ENCODE measurements at places on chromosomes 16 and 17.

- DNase-seq = no peak
These were observed 115.1 kb downstream of the PPM1E start for GRCh38 chr17:58870747-58871146.

GRCh38 chr16:77977339-77977738 lies 45.0 kb upstream of the CLEC3A start:
- no peak for DNase-seq

DNA sequence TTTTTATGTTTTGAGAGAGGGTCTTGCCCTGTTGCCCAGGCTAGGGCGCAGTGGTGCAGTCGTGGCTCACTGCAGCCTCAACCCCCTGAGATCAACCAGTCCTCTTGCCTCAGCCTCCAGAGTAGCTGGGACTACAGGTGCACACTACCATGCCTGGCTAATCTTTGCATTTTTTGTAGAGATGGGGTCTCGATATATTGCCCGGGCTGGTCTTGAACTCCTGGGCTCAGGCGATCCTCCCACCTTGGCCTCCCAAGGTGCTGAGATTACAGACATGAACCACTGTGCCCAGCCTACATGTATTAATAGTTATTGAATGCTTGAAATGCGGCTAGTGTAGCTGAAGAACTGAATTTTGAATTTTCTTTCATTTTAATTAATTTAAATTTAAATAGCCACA lies 12.2 kb downstream of the C1QTNF1 start:
- no peak for DNase-seq

GRCh38 chr16:17276010-17276530 lies 194.7 kb downstream of the XYLT1 start:
- no peak for DNase-seq

- no peak for DNase-seq
These were observed 97.1 kb upstream of the TMEM97 start for GRCh38 chr17:28221751-28222414.

DNA sequence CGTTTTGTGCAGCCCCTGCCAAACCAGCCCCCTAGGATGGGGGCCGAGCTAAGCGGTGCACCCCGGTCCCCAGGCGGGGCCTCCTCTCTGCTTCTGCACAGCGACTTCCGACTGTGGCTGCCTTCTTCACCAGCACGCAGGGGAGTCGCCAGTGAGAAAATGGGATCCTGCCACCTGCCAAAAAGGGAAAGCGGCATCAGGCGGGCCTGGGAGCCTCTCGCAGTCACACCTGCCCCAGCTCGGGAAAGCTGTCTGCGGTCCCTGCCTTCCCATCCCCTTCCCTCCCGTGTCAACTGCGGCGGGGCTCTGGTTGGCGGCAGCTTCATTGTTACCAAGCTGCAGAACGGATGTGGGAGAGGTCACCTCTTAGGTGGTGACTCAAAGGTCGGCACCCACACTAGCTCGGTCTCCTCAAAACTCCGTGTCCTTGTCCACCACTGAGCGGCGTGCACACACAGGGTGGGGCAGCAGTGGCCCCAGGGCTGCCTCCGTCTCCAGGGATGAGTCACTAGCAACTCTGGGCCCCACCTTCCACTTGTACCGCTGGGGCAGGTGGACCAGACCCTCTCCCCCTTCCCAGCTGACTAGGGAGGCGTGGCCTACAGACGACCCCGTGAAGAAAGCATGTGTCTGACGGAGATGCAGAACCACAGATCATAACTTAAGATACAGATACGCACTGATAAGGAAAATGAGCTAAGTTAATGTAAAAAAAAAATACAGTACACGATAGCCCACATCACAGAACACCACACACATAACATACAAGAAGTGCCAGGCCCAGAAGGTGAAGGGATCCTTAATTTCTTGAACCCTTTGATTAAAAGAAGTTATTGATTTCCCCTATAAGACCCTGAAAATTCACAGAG lies 1.5 kb upstream of the PCYT2 start:
- no peak for DNase-seq

DNA sequence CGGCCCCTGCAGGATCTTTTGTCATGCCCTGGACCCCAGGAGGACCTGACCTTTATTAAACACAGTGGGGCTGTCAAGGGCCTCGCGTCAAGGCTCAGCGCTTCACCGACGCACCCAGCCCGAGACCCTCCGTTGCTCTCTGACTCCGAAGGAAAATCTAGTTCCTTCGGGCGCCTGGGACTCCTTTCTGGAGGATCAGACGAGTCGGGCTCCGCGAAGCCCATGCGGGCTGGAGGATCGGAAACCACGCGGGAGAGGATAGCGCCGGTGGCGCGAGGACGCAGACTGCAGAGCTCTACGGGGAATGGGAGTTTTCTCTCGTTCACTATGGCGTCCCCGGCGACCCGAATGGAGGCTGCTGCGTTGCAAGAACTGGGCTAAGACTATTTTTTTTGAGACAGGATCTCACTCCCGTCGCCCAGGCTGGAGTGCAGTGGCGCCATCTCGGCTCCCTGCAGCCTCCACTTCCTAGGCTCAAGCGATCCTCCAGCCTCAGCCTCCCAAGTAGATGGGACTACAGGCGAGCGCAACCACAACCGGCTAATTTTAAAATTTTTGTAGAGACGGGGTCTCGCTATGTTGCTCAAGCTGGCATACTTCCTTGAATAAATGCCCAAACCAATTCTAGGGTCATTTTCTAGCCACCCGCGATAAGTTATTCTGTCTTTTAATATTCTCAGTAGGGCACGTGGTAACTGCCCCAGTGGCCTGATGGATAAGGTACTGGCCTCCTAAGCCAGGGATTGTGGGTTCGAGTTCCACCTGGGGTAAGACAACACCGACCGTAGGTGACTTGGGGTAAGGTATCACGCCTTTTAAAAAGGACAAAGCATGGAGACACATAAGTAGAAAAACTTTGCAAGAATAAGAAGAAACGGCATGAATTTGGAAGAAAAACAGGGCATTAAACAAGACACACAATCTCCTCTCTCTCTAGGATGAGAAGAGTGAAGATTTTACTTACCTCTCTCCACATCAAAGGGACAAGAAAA lies 5.5 kb downstream of the OR1F1 start:
- DNase-seq = no peak

DNA sequence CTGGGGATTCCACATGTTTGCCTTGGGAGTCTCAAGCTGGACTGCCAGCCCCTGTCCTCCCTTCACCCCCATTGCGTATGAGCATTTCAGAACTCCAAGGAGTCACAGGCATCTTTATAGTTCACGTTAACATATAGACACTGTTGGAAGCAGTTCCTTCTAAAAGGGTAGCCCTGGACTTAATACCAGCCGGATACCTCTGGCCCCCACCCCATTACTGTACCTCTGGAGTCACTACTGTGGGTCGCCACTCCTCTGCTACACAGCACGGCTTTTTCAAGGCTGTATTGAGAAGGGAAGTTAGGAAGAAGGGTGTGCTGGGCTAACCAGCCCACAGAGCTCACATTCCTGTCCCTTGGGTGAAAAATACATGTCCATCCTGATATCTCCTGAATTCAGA lies 28.9 kb downstream of the CDRT15 start:
- no peak for DNase-seq

- peak; percentile 95 for DNase-seq
These were observed 17.6 kb downstream of the ZNF213 start for GRCh38 chr16:3152277-3152990.

DNA sequence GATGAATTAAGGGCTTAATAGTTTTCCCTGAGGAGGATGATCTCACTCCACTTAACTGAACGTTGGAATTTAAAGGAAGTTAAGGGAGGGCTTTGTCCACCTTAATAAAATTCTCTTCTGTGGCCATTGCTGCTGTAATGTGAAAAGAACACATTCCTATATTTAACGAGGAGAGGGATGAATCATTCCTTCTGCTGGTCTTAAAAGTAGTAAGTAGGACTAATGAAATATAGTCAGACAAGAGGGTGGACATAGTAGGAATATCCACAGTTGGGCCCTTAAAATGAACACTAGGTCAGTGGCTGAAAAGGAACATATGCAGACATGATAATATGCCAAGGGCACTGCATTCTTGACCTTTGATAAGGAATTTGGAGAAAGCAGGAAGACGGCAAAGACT lies 405.6 kb downstream of the PMP22 start:
- no peak for DNase-seq

DNA sequence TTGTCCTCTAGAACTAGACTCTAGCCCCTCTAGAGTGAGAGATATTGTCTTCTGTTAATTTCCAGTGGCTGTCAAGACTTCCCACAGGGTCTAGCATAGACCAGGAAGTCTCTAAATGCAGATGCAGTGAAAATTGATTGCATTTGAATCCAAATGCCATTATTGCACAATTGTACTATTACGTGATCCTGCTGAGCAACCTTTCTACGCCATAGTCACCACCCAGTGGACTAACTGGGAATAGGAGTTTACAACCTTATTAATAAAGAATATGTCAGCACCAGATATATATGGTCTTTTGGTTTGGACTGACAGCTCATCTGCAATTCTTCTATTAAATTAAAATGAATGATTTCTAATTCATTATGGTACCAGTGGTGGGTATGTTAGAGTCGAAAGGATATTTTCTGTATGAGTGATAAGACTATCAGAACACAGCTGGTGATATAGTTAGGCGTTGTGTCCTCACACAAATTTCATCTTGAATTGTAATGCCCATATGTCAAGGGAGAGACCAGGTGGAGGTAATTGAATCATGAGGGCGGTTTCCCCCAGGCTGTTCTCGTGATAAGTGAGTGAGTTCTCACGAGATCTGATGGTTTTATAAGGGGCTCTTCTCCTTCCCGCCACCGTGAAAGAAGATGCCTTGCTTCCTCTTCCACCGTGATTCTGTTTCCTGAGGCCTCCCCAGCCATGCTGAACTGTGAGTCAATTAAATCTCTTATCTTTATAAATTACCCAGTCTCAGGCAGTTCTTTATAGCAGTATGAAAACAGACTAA lies 138.9 kb upstream of the CA10 start:
- no peak for DNase-seq

GRCh38 chr16:54027995-54028394 lies 258.6 kb downstream of the IRX3 start:
- DNase-seq = no peak

DNA sequence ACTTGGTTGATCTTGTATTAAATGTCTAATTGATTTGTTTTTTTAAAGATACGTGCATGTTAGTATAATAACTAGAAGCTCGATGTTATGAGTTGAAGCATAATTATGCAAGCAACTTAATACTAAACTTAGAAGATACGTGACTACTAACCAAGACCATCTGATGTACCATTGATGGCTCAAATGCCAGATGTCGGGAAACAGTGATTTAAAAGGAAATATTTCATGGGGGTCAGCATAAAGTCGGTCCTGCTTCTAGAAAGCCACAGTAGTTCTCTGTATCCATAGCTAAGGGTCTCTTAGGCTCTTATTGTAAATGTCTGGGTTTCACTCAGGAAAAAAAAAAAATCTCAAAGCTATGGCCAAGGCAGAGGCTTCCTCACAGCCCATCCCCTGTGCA lies 61.2 kb upstream of the RBFOX1 start:
- DNase-seq = no peak

GRCh38 chr17:79085154-79085920 lies 10.7 kb downstream of the ENGASE start:
- no peak for DNase-seq

DNA sequence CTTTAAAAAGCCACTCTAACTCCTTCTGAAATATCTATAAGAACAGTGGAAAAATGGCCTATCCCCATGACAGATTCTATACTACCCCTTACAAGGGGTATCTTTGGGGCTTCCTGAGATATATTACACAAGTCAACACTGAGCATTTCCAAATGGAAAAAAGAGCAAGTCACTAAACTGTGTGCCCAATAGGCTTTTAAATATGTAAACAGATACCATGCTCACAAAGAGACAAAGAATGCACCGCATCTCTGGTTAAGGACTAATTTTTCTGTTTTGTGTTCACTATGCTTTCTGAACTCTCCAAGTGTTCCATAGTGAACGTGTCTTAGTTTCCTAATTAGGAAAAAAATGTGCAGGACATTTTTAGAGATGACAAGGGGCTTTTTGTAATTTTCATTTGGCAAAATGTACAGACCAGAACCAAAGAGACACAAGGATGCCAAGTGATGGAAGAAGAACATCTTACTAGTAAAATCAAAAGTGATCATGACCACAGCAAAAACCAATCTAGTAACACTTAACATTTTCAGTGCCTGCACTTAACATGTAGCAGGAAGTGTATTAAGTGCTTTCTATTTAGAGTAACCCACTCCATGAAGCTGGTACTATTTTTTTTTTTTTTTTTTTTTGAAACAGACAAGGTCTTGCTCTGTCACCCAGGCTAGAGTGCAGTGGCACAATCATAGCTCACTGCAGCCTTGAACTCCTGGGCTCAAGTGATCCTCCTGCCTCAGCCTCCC lies 21.5 kb downstream of the MYH11 start:
- no peak for DNase-seq

- no peak for DNase-seq
These were observed 34.4 kb upstream of the ZNF750 start for GRCh38 chr17:82874011-82874835.

DNA sequence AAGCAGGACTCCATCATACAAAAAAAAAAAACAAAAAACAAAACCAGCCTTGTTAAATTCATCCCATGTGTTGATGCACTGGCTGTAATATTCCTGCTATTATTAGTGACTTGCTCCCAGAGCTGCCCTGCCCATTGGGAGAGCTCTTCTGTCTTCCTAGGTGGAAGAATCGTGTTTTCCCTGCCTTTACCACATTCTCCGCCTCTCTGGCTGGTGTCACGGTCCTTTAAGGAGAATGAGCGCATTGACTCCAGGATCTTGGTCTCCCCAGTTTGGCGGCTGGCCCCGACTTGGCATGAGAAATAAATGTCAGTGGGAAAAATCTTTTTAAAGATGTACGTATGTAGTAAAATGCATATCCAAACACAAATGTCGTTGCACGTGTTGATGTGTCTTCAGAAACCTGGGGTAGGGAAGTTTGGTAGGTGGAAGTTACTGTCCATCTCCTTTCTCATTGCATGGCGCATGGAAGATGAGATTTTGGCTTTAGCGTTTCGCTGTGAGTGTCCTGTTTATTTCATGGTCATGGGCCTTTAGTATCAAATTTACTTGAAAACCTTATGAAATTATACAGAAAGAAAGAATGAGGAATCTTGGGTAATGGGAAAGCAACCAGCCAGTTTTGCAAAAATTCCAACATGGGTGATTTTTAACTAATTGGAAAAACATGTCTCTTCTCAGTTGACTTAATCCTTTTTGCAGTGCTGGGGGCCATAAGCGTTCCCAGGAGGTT lies 15.5 kb downstream of the RMI2 start:
- no peak for DNase-seq

DNA sequence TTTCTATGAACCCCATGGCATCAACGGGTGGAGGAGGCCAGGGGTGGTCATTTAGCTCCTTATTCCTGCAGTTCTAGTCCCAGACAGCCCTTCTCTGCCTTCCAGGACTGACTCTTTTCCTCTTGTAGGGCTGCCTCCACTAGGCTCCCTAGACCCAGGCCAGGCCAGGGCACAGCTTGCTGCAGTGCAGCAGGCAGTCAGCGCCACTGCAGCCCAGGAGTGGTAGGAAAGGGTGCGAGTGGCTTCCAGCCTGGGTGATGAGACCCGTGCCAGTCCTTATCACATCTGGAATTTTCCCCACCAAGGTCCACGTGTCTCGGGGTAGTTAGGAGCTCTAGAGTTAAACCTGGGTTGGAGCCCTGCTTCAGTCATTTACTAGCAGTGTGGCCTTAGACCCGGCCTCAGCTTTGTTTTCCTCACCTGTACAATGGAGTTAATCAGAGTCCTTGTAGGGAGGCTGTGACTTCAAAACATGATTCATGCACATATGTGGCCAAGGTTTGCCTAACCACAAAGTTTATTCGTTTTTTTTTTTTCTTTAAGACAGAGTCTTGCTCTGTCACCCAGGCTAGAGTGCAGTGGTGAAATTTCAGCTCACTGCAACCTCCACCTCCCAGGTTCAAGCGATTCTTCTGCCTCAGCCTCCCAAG lies 4.7 kb downstream of the SLC5A11 start:
- DNase-seq = no peak

Data from stimulated activated CD4-positive, alpha-beta T cell treated with anti-CD3 and anti-CD28 coated beads, Interleukin-2, amount 100 ng/mL, for 24 hours (primary cell).